ENCODE measurements at places on chromosomes 4 and X. TPM values are rescaled to one million over a fixed set of nuclear protein-coding genes. Genes with fewer than 3 reads are reported as not detected.

The TCEAL7 gene
- 26.6 TPM for polyA plus RNA-seq

The FAM149A gene
- 27.7 TPM for polyA plus RNA-seq

The DUX4 gene
- not detected for polyA plus RNA-seq

The RBMXL3 gene
- not detected for polyA plus RNA-seq

The MAGEA10 gene
- not detected for polyA plus RNA-seq

The ARHGAP24 gene
- 24.3 TPM for polyA plus RNA-seq

The SERTM2 gene
- 0.04 TPM for polyA plus RNA-seq

Measured in right lung (tissue), 10 donors.